Activated naive CD8-positive, alpha-beta T cell treated with anti-CD3 and anti-CD28 coated beads for 36 hours (primary cell): ENCODE measurements at places on chromosomes 11 and 22. TPM values are rescaled to one million over a fixed set of nuclear protein-coding genes. Genes with fewer than 3 reads are reported as not detected.

UQCR10 gene
- 108 TPM for total RNA-seq

NECTIN1 gene
- total RNA-seq, result 3.2 TPM

TTC12 gene
- 16.4 TPM for total RNA-seq

PICALM gene
- 35.8 TPM for total RNA-seq

RFPL1 gene
- not detected for total RNA-seq

DNA sequence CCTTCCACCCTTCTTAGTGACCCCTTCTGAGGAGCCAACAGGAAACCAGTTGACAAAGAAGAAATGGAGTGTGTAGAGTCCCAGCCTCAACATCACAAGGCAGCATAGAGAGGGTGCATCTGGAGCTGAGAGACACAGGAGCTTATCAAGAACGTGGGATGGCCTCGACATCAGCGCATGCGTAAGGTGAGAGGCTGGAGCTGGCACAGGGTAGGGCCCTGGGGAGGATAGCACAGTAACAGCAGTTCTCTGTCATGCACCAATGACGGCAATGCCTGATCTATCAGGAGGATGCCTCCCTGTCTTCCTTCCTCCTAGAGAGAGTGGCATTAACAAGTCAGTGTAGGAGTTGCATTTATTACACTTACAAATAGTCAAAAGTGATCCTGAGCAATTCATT lies 426.1 kb downstream of the NTM start:
- no peaks in the 10 kb centered on the region for H3K27me3 ChIP-seq
- H3K27ac ChIP-seq, result no peak overlapping the region
- H3K4me3 ChIP-seq, result no peak overlapping the region
- no peak for DNase-seq
- no peaks in the 10 kb centered on the region for H3K4me1 ChIP-seq

DNA sequence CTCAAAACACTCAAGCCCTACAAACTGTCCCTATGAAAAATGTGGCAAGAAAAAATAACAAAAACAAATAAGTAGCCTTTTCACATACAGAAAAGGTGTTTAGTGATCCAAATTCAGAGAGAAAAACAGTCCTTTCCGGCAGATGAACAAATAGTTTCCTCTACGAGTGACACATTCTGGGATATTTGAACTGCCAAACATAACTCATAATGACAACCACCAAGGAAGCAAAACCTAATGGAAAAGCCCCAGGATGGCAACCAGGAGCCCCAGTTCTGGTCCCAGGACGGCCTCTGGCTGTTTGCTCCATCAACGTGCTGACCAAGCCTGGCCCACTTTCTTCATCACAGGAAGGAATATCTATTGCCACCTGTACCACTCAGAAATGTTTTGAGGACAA lies 6.0 kb downstream of the PACSIN2 start:
- DNase-seq, result no peak
- no peaks in the 10 kb centered on the region for H3K27me3 ChIP-seq
- H3K4me1 ChIP-seq, result peaks cover 67% of the 10 kb centered on the region
- H3K36me3 ChIP-seq, result peaks cover 2% of the 10 kb centered on the region

DNA sequence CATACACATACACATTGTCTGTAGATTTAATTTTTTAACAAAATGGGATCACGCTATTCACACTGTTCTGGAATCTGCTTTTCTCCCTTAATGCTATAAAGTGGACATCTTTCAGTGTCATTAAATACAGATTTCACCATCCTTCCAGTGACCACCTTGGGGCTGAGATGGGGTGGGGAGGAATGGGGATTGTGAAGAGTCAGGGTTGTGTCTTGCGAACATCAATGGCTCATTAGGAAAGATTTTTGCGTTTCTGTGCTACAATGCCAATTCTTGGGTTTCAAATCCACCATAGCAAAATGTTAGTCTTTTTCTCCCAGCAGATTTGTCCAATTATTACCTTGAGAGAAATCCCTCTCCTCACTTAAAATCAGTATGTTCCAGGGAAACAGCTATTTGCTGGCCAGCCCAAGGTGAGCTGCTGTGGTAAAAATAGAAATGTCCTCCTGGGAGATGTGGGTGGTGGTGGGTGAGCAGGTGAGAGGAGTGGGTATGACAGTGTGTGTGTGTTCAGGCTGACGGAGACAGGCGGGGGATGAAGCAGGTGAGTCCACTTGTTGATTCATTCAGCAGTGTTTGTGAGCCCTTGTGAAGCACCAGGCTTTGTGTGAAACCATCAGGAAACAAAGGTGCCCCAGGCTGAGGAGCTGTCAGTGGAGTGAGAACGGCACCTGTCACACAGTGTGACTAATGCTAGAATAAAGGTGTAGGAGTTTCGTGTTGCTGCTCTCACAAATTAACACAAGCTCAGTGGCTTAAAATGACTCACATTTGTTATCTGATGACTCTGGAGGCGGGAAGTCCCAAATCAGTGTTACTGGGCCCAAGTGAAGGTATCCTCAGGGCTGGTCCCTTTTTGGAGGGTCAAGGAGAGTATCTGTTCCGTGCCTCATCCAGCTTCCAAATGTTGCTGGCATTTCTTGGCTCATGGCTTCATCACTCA lies 1.7 kb upstream of the CBX6 start:
- peak overlapping the region; percentile 75 for H3K27ac ChIP-seq
- peak overlapping the region; percentile 88 for H3K4me3 ChIP-seq

- DNase-seq, result no peak
- no peak overlapping the region for H3K27ac ChIP-seq
- no peak overlapping the region for H3K4me3 ChIP-seq
- no peaks in the 10 kb centered on the region for H3K36me3 ChIP-seq
Observed at GRCh38 chr11:63510360-63511047, 4.6 kb downstream of the LGALS12 start.

DNA sequence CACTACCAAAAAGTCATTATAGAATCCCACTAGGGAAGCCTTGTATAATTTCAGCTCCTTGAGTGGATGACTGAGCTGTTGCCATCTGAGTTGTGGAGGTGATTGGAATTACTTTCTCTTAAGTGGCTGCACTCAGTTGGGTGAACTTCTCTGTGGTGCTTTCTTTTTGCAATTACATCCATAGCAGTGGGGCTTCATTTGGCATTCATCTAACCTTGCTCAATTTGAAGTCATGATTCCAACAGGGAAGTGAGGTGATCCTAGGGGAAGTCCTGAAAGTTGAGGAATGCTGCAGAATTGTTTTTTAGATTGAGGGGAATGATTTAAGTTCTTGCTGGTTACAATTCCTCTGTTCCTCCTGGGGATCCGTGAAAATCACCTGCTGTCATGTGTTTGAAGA lies 39.6 kb downstream of the ARHGAP42 start:
- H3K27ac ChIP-seq, result no peak overlapping the region
- H3K4me1 ChIP-seq, result no peaks in the 10 kb centered on the region
- H3K27me3 ChIP-seq, result no peaks in the 10 kb centered on the region
- DNase-seq, result no peak
- no peak overlapping the region for H3K4me3 ChIP-seq

DNA sequence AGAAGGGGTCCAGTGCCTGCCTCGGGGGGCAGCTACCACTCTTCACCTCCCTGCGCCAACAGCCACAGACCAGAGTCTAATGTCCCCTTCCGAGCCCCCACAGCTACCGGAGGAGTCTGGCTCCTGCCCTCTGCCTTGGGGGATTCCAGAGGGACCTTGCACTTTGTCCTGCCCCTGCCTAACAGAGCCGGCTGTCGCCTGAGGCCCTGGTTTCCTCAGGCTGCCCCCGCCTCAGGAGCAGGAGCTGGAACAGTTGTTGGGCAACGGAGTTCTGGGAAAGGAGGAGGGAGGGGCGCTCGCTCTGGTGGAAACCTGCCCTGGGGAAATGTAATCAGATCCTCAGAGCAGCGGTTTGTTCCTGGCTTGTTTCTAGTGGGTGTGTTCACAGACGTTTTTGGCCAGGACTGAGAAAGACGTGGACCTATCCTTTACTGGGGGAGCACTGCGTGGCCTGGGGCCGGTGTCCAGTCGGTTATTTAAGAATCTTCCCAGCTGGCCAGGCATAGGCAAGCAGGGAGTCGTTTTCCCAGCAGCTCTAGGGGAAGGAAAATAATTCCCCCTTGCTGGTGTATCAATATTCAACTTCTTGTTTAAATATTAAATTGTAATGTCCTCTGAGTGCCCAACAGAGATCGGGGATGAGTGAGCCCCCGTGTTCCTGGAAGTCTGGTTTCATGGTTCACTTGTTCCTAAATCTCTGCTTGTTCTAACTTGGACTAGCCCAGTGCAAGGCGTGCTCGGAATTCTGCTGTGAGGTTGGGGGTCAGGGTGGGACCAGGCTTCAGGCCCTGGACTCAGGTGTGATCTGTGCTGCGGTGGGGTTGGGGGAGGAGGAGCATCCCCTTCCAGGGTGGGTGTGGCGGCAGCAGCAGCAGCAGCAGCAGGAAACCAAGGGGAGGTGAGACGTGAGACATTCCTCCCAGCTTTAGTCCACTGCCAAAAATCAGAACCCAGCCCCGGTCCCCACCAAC lies 32.1 kb downstream of the A4GALT start:
- H3K27me3 ChIP-seq, result no peaks in the 10 kb centered on the region
- DNase-seq, result no peak
- no peaks in the 10 kb centered on the region for H3K4me1 ChIP-seq
- no peak overlapping the region for H3K4me3 ChIP-seq
- no peak overlapping the region for H3K27ac ChIP-seq

DNA sequence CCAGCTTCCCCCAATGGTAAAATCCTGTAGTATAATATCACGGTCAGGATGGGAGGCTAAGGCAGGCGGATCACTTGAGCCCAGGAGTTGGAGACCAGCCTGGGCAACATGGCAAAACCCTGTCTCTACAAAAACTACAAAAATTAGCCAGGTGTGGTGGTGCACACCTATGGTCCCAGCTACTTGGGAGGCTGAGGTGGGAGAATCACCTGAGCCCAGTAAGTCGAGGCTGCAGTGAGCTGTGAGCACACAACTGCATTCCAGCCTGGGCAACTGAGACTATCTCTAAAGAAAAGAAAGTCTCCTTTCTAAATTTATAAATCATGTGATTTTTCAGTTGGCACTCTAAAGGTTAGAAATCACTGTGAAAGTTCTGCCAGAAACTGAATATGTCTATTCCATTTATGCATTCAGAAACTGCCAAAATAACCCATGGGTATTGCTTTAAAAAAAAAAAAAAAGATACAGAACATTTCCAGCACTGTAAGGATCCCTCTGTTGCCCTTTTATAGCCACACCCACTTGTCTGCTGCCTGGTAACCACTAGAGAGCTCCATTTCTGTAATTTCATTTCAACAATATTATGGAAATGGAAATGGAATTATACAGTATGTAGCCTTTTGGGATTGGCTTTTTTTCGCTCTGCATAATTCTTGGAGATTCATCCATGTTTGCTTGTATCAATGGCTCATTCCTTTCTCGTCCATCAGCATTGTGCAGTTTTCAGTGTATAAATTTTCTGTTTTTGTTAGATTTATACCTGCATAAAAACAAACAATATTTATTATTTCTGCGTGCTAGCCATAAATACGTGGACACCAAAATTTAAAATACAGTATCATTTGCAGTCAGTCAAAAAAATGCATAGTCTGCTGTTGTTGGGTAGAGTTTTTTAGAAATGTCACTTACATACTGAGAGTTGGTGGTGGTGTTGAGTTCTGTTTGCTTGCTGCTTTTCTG lies 9.4 kb downstream of the CDC45 start:
- no peaks in the 10 kb centered on the region for H3K27me3 ChIP-seq
- no peak overlapping the region for H3K27ac ChIP-seq
- peaks cover 52% of the 10 kb centered on the region for H3K36me3 ChIP-seq
- no peak for DNase-seq

GRCh38 chr11:73981051-73981805 lies 1.4 kb downstream of the UCP2 start:
- peak overlapping the region; percentile 98 for H3K27ac ChIP-seq
- H3K27me3 ChIP-seq, result no peaks in the 10 kb centered on the region
- peaks cover 61% of the 10 kb centered on the region for H3K36me3 ChIP-seq

DNA sequence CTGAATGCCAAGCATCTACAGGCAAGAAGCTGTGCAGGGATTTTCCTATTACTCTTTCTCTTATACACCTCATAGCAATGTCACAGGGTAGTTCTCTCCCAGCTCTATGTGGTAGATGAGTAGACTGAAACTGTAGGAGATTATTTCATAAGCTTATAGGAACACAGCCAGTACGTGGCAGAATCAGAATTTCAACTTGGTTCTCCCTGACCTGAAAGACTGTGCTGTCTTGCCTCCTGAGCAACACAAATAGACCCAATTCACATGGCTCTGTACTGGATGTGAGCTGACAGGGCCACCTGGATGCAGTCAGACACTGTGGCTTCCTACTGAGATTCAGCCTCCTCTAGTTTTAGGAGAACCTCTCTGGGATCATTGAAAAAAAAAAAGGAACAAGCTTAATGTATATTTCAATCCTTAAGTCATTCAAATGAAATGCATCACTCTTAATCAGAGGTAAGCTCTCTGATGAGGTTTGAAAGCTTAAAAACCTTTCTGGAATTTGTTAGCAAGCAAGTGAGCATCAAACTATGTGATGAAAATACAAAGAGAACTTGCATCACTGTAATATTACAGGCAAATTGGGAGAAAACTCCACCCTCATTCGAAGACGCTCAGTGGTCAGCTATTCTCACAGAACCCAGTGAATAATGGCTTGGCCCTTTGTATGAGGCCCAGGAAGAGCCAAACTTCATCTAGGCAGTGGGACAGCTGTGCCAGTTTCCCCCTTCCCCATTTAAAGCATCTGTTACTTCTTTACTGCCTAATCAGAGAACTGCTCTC lies 1039.3 kb downstream of the NTM start:
- no peak for DNase-seq
- H3K36me3 ChIP-seq, result no peaks in the 10 kb centered on the region
- no peak overlapping the region for H3K27ac ChIP-seq
- no peaks in the 10 kb centered on the region for H3K4me1 ChIP-seq
- H3K4me3 ChIP-seq, result no peak overlapping the region

GRCh38 chr11:82663535-82663934 lies 70.1 kb downstream of the FAM181B start:
- H3K27ac ChIP-seq, result no peak overlapping the region
- peaks cover 20% of the 10 kb centered on the region for H3K27me3 ChIP-seq
- no peaks in the 10 kb centered on the region for H3K4me1 ChIP-seq
- H3K36me3 ChIP-seq, result no peaks in the 10 kb centered on the region

DNA sequence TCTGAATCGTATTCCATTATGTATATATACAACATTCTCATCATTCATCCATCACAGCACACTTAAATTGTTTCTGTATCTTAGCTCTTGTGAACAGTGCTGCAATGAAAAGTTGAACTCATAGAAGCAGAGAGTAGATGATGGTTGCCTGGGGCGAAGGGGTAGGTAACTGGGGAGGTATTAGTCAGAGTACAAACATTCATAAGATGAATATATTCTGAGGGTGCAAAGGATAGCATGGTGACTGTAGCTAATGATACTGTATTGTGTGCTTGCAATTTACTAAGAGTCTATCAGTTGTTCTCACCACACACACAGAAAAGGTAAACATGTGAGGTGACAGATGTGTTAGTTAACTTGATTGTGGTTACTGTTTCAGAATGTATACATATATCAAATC lies 12.6 kb upstream of the RFPL2 start:
- no peak for DNase-seq
- H3K27me3 ChIP-seq, result peaks cover 7% of the 10 kb centered on the region
- H3K36me3 ChIP-seq, result no peaks in the 10 kb centered on the region
- H3K4me3 ChIP-seq, result no peak overlapping the region
- H3K4me1 ChIP-seq, result no peaks in the 10 kb centered on the region
- no peak overlapping the region for H3K27ac ChIP-seq
